ENCODE measurements at places on chromosomes 7 and 10.

GRCh38 chr10:69801434-69802315 is at the start of gene COL13A1:
Gene COL13A1 (plus strand): TSS chr10:69801906. CDS start chr10:69802424, 518 bp downstream.
- no peak for DNase-seq

GRCh38 chr7:155220903-155221302 is 76.8 kb upstream of the INSIG1 start:
- DNase-seq: no peak

DNA sequence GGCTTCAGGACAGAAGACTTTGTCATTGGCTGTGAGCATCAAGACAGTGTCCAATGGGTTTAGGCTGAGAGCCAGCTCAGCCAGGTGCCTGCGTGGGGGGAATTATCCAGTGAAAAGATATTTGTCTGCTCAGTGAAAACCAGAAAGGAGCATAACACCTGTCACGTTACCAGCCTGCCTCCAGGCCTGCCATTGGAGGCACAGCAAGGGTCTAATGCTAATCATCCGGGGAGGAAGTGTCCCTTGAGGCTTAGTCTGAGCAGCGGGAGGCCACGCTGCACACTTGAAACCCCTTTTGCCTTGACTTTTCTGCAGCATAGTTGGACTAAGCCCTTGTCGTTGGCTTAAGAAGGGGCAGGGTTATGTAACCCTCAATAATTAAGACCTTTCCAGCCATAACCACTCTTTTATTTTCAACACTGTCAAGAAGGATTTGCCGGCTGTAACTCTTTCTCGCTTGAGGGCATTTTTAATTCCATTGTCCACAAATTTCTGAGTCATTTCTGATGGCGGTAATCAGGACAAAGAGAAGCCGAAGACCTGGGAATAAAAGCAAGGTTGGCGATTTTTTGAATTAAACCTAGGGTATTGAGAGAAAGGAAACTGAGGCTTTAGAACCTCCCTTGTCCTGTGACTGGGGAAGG is 639.6 kb upstream of the FOXK1 start:
- DNase-seq: no peak

DNA sequence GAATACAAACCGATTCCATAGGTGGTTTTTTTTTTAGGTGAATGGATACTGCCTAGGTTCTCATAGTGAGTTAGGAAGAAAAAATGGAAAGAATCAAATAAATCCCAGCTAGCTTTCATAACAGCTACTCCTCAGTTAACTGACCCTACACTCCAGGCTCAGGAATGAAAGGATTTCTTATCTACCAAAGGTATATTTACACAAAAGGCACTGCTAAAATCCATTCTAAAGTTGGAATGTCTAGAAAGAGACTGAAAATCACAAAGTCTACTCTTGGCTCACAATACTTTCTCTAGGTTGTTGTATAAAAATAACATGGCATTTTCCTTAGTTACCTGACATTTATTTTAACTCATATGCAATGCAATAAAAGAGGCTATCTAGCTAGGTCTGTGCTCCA is 375.2 kb downstream of the MAGI2 start:
- no peak for DNase-seq

DNA sequence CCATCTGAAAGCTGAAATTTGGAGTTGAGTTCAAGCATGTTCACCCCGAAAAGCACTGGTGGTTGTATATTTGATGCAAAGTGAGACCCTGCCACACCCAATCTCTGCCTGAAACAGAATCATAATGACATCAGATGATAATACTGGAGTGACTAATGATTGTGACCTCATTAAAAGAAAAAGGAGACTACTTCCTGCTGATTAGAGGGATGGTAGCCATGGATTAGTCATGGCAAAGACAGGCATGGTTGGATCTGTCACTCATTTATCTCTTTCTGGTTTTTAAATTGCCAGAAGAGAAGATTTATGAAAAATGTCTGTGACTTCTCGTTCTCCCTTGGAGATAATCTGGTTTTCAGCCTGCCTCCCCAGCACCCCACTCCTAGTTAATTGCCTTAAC is 101.2 kb downstream of the BAMBI start:
- no peak for DNase-seq

GRCh38 chr10:28082316-28082715 is 83.4 kb upstream of the ODAD2 start:
- DNase-seq: no peak

DNA sequence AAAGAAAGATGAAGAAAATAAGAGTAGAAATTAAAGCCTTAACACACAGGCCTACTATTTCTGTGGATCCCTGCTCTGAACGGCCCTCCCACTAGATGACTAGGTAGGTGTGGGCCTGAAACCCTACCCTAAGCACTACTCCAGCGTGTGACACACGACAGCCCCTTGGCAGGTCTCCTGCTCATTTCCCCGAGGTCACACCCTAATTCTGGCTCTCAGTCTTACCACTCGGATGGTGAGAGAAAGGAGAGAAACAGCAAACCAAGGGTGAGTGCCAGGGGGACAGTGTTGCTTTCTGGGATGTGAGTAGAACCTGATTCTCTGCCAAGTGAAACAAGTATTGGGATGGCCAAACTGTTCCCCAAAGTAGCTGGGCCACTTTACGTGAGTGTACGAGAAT is 12.1 kb downstream of the GALNTL5 start:
- no peak for DNase-seq

Measured in activated CD4-positive, alpha-beta memory T cell treated with anti-CD3 and anti-CD28 coated beads for 36 hours (primary cell).